ENCODE measurements at places on chromosomes 5 and 9.

- no peak for DNase-seq
Measured at GRCh38 chr9:19431361-19432171, 22.8 kb downstream of the ACER2 start.

- DNase-seq, result peak; percentile 43
Measured at GRCh38 chr5:80194468-80194867, 61.4 kb downstream of the SERINC5 start.

DNA sequence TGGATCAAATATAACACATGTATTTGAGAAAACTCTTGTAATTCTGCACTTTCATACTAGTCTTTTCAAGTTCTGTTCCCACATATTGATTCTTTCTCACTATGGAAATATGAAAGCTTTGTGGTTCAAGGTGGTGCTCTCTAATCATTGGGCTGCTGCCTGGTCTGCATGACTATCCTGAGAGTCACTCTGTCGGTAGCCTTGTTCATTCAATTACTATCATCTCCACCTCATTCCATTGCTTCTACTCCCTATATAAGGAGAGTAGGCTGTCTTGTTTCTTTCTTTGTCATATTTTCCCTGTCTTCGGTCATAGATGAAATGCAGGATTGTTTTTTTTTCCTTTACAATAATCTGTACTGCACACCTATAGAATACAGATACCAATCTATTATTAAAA lies 341.4 kb upstream of the ACTBL2 start:
- DNase-seq, result no peak

DNA sequence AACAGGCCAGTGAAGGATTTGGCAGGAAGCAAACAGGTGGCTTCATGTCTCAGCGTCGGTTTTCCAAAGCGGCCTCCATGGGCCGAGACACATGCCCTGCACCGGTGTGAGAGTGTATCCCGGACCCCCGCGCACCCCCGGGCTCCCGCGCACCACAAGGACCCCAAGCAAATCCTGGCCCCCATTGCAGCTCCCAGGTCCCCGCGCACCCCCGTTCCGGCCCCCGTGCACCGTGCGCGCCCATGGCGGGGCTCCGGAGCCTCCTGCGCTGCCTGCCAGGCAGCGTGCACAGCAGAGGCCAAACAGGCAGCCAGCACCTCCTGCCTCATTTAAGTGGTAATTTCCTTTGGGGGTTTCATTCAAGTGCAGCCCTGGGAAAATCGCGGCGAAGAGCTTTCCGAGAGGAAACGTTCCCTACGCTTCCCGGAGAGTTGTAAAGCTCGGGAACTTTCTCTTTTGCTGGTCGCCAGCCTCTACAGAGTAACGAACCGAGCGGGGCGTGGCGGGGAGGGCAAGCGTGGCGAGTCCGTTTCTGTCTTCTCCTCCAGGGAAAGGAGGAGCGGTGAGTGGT lies 145.5 kb upstream of the SLC24A2 start:
- DNase-seq, result peak; percentile 6

GRCh38 chr5:143571642-143572624 lies 168.4 kb upstream of the NR3C1 start:
- no peak for DNase-seq

DNA sequence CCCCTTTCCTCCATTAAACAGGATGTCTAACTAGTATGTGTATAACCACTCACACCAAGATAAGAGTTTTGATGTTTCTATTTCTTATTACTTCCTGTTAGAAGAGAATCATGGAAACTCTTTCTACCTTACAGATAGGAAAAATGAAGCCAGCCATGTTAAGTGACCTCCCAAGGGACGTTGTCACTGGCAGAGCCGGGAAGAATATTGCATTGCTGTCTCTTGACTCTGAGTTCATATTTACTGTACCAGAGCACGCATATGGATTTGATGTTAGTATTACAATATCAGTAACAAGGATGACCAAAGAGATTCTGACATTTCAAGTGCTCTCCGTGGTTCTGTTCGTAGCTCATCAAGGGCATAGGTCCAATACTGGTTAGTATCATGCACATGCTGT lies 12.5 kb upstream of the C5orf63 start:
- DNase-seq, result no peak

DNA sequence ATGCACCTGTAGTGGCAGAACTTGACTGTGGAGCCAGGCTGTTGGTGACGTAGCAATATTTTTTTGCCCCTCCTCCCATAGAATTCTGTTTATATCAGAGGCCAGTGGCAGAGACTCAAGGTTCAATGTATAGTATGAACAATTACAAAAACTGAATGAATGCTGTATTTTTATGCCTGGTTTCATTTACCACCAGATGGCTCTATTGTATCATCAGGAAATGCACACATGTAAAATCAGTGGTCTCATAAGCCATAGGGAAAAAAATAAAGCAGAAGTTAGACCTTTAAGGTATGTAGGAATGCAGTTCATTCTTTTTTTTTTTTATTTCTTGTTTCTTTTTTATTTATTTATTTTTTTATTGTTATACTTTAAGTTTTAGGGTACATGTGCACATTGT lies 43.6 kb downstream of the CCDC192 start:
- DNase-seq, result no peak

DNA sequence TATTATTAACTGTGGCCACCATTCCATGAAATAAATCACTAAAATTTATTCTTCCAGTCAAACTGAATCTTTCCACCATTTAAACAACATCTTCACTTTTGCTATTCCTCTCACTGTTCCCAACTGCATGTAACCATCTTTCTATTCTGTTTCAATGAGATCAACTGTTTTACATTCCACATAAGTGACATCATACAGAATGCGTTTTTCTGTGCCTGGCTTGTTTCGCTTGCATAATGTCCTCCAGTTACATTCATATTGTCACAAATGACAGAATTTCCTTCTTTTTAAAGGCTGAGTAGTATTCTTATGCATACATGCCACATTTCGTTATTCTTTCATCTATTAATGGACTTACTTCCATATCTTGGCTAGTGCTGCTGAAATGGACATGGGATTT lies 738.2 kb downstream of the SEMA5A start:
- no peak for DNase-seq

DNA sequence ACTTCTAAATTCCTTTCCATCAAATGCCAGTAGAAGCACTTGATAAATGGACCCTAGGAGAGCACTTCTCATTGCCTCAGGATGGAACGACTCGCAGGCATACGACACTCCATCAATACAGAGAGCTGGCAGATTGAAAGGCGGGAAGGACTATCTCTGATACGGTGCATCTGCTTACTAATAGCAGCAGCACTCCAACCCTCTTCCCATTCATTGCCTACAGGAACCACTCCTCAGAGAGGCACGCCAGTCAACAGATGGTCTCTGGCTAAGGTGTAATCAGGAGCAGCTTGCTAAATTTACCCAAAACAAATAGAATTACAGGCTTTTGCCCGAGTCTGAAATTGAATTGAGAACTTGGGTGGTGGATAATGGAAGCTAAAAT lies 168.1 kb downstream of the EFNA5 start:
- no peak for DNase-seq

DNA sequence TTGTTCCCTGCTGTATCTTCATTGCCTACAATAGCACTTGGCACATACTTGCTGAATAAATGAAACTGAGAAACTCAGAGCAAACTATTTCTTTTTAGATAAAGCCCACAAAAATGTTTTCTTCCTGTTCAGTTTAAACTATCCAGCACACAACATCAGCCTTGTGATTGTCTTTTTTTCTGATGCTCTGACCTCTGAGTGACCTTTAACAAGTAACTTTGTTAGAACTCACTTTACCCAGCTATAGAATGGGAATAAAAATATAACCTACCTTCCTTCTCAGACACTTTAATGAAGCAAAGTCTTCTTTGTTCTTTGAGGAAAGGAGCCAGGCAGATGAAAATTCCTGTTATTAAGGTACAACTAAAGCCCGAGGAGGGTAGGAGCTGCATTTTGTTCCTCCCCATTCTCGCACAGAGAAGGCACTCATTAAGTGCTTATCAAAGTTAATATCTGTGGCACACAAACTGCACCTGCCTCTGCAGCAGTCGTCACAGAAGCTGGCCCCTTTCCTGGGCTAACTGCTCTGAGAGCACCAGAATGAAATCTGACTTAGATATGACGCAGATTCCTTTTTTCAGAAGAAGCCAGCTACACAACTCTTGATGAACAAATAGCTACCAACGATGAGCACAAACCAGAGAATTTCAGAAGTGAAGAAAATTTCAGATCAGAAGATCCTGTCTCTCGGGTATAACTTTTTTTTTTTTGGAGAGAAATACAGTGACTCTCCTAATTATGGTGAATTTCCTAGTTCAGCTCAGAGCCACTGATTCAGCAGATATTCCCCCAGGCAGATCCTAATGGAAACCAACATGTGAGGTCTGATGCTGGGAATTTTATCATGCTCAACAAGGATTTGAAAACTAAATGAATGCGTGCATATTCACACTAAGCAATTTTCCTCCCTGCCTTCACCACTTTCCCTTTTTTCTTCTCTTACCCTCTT lies 31.0 kb upstream of the NR3C1 start:
- DNase-seq, result peak; percentile 62

DNA sequence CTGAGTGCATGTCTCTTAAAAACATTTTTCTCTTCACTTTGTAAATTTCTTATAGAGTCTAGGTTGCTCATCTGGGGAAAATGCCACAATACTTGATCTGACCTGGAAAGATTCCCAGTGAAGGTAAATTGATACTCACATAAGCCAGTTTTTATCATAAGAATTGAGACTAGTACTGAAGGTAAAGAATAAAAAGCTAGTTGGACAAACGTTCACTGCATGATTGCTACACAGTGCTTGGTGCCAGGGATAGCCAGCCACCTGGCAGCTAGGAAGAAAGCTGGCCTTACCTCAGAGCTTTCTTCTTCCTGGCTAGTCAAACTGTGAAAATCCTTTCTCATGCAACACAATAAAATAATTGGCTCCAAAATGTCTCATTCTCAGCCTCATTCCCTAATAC lies 77.1 kb downstream of the MUSK start:
- DNase-seq, result no peak

- DNase-seq, result no peak
Measured at GRCh38 chr5:72412283-72413055, 92.3 kb downstream of the PTCD2 start.

GRCh38 chr5:109690975-109691574 lies 1.3 kb downstream of the MAN2A1 start:
- peak; percentile 62 for DNase-seq

DNA sequence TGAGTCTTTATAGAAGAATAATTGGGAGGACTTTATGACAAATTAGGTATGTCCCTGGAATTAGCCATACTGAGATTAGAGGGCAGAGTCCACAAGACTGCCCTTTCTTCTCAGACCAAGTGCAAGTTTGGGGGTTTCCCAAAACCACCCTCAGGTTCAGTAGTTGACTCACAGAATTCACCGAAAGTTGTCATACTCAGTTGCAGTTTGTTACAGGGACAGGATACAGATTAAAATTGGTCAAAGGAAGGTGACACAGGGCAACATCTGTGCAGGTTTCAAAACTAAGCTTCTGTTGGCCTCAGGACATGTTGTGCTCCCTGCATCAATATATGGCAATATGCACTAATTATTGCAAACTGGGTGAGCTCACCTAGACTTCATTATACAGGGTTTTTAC lies 3.8 kb downstream of the RANBP17 start:
- DNase-seq, result no peak

DNA sequence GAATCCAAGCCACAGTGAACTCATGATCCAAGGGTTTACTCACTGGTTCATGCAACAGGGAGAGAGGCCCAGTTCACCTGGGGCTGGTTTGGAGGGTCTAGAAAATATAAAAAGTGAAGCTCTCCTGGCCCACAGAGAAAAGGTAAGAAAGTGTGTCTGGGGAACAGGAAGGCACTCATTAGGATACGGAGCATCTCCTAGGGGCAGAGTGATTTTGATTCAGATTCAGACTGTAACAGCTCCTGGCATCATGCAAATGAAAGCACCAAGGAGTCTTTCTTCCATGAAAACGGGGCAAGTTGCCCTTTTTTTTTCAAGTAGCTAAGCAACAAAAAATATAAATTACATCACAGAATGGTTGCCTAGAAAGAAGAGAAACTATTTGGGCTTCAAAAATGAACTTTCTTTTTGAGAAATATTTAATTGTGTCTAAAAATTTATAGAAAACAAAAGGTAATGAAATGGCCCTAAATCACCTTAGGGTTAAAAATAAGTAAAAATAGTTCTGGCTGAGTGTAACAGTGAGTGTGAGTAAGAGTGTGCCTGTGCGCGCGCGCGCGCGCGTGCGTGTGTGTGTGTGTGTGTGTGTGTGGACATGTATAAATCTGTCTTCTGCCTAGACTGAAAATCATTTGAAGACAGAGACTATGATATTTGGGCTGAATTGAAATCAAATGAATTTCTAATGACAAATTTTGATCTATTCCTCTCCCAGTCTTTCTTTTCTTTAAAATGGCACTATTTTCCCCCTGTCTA lies 177.8 kb upstream of the ZNF462 start:
- no peak for DNase-seq
